ENCODE measurements at places on chromosomes 6 and 20.

DNA sequence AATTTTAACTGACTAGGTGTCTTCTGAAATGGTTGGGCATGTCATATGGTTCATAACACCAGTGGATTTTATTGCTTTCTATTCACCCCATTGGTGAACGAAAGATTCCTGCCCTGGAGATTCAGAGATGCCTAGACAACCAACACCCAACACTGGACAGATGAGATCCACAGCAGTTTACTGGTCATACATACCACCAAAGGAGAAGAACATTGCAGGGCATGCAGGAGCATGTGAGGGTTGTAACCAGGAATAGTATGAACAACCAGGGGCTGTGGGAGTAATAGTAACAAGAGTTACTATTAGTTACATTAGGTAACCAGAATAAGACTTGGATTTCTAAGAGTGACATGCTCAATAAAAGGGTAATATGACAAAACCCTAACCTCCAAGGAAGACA is 77.8 kb upstream of the FABP7 start:
- no peak for DNase-seq

DNA sequence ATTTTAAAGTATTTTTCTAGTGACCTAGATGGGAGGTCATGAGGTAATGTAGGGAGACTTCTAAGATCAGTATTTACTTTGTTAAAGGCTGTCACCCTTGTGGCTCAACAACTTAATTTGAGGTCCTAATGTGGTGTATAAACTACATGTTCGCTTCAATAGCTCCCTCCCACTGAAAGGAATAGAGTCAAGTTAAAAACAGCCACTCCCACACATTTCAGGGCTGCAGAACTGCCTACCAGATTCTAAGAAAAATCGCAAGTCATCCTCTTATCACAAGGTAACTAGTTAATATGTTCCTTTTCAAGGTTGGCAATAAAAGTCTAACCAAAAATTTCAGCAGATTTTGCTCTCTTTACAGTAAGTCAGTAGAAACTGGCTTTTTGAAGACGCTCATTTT is 15.1 kb downstream of the GSTA1 start:
- DNase-seq = no peak

DNA sequence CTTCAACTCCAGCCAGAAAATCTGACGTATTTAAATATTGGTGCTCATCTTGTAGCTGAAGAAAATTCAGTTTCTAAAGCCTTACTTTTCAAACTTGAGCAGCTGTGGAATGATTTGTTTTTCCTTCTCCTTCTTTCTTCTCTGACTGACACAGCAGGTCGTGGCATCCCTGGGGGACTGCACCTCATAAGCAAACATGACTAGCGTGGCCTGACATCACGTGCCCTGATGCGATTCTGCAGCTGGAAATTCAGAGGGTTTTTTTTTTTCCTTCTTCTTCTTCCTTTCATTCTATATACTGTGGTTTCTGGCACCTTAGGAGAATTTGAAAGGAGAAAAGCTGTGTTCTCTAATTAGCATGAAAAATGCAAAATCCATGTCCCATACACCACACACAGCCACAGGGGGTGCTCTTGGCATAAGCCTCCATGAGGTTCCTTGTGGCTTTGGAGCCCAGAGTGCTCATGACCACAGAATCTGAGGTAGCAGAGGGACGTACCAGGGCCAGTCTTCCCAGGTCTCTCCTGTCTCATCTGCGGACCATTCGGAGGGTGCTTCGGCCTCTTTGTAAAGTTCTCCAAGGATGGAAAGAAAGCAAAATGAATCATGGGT is 258.5 kb upstream of the CDH4 start:
- no peak for DNase-seq

GRCh38 chr20:46013829-46014516 is 5.3 kb downstream of the MMP9 start:
- DNase-seq = peak; percentile 57

GRCh38 chr6:34052918-34053608 is 92.8 kb downstream of the GRM4 start:
- no peak for DNase-seq

All from activated effector memory CD4-positive, alpha-beta T cell treated with Interleukin-2 at 50 U/mL for 16 hours (primary cell).